ENCODE measurements at places on chromosomes 12 and 14.

DNA sequence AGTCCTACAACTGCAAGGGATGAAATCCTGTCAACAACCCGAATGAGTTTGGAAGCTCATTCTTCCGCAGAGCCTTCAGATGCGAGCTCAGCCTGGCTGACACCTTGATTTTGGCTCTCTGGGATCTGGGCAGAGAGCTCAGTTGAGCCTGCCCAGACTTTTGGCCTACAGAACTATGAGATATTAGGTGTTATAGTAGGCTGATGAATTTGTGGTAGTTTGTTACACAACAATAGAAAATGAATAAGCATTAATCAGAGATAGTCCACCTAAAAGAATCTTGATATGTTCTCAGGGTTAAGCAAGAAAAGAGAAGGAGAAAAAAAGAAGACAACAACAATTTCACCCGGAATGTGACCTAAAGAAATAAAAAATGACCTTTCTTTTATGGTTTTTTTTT lies 30.4 kb upstream of the GZMB start:
- DNase-seq = no peak

GRCh38 chr12:127165567-127166392 lies 1101.2 kb upstream of the TMEM132C start:
- peak; percentile 66 for DNase-seq

- no peak for DNase-seq
Observed at GRCh38 chr12:67925077-67925476, 64.2 kb upstream of the IFNG-AS1 start.

GRCh38 chr12:128549601-128550218 lies 274.0 kb downstream of the SLC15A4 start:
- DNase-seq = no peak

DNA sequence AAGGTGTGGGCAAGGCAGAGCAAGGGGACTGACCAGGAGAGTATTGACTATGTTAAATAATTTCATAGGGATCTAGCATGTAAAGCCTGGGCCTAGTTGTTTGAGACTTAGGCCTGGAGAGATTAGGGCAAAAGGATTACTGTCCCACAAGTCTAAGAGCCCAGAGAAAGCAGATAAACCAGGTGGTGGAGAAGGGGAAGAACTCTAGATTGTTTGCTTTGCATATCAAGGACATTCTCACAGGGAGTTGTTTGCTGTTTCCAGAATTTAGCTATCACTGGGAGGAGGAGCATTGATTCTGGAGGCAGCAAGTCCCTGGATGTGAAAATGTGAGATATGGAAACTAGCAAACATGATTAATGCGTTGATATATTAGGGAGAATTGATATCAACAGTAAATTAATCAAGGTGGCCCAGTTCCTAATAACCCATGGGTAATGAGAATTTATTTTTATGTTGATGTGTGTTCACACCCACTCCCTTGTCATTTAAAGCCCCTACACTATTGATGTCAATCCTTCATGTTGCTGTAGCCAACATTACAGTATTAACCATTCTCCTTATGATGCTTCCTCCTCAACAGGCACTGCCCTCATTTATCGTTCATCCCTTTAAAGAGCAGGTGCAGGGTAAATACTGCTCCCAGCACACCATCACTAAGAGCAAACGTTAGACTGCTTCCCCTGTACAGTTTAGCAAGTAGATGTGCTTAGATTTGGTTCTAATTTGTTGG lies 1666.7 kb upstream of the FLRT2 start:
- no peak for DNase-seq

DNA sequence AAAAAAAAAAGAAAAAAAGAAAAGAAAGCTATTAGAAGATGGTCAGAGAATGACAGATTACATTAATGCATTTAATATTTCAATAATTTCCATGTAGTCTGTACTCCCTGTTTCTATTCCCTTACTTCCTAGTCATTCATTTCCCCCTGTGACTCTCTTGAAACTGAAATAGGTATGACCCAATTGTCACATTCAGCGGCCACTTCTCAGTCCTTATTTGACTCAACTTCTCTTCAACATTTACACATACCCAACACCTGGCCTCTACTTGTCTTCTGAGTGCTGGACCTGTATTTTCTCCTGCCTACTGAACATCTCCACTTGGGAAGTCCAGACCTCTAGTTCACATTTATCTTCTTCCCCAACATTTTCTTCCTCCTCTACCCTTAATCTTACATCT lies 7.2 kb downstream of the EEA1 start:
- DNase-seq = no peak

DNA sequence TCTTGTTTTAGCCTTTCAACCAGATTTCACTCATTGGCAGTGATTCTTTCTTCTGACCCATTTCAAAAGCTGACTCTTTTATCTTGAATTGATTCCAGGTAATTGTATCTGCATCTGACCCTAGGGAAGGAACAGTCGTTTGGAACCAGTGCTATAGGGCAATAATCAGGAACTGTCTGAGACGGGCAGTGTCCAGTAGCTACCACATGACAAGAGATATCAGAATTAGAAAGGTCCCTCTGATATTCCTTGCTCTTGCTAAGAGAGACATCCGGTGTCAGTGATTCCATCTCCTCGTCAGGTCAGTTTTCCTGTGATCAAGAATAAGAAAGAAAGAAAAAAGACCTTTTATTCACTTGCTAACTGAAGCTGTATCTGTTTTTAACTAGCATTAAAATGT lies 47.8 kb upstream of the PDE3A start:
- DNase-seq = no peak

- no peak for DNase-seq
Observed at GRCh38 chr14:59190372-59190771, 1.9 kb downstream of the DAAM1 start.

DNA sequence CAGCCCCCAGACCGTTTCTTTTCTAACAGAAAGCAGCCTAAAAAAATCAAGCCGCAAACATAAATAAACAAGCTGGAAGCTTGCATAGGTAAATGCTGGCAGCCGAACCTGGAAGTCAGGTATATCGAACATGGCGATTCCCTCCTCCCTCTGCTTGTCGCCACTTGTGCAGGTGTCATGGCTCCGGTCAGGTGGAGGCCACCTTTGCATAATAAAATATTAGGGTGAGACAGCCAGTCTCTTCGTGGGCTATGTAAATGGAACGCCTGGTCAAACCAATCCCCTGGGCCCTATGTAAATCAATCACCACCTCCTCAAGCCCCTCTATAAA lies 223.9 kb upstream of the DAAM1 start:
- no peak for DNase-seq

DNA sequence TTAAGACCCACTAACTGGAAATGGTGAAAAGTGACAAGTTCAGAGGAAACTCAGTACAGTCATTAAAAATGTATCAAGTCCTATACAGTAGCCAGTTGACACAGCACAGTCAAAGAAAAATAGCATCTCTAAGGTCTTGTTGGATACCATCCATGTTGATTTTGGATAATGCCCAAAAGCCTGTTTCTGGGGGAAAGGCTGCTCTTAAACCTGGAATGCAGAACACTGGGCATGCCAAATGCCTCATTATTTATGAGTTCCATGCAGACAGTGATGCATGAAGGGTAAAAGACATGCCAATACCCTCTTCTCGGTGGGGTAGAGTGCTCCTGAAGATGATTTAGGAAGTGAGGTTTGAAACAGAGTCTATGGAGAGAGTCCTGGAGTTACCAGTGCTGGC lies 29.6 kb downstream of the KCNK13 start:
- no peak for DNase-seq

All from stimulated activated CD8-positive, alpha-beta memory T cell treated with anti-CD3 and anti-CD28 coated beads, Interleukin-4, amount 100 ng/mL, for 1 hour (primary cell).